WTC11 (cell line): ENCODE measurements at places on chromosomes 7 and 10.

GRCh38 chr7:94300176-94300835 lies 94.4 kb upstream of the COL1A2 start:
- DNase-seq, result no peak

GRCh38 chr7:2691011-2691707 lies 3.2 kb downstream of the AMZ1 start:
- DNase-seq, result no peak

DNA sequence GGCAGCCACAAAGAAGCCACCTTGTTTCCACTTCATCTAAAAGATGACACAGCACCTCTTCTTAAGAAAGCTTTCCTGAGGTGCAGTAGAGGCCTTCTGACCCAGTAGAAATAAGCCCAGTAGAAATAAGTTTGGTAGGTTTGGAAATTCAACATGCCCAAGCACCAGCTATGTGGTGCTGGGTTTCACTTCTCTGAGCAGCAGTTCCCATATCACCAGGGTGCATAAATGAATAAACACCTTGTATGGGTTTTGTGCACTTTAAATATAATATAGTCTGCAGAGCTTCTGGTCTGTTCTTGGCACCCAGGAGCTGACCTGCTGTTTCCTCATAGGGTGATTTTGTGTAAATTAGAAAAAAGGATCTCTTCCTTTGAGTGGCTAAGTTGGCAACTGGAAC lies 492.4 kb upstream of the SORCS1 start:
- DNase-seq, result no peak

- no peak for DNase-seq
Observed at GRCh38 chr7:33195264-33195663, 65.9 kb downstream of the BBS9 start.

DNA sequence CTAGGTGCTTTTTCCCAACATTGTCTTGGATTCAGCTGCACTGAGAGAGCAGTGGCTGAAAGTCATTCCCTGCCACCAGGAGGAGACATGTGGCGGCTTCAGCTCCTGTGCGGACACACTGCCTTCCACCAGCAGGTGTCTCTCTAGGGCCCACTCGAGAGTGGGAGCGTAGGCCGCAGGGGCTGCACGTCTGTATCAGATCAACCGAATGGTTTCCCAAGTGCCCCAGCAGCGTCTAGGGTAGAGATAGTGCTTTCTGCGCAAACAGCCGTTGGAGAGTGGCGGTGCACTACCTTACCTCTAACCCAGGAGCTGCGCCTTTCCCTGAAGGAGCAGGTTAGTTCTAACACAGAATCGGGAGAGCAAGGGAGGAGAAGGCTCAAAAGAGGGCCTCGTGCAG lies 31.7 kb downstream of the PAPOLB start:
- DNase-seq, result peak; percentile 88

GRCh38 chr10:100645613-100646392 lies 99.6 kb upstream of the PAX2 start:
- DNase-seq, result no peak

DNA sequence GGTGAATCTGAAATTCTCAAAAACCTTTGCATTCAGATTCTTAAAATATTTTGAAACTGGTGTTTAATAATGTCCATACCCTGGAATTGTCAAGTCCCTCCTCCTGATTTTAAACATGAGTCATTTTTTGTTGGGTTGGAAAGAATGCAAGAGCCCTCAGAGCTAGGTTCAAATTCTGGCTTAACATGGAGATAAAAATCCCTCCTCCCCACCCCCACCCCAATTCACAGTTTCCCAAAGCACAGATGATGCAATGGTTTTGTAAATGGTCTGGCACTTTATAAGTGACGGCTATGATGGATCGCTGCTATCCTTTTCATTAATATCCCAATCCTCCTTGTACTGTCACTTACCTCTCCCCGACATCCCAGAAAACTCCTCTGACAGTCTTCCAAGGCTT lies 332.8 kb downstream of the PLXNA4 start:
- no peak for DNase-seq

- DNase-seq, result no peak
Observed at GRCh38 chr7:44587843-44588711, 6.0 kb upstream of the TMED4 start.
